ENCODE measurements at places on chromosomes 6 and 20.

GRCh38 chr6:27332692-27333641 is 20.9 kb upstream of the POM121L2 start:
- DNase-seq: no peak

GRCh38 chr6:140782941-140783340 is 1349.8 kb upstream of the GJE1 start:
- DNase-seq: no peak

GRCh38 chr20:43960231-43960630 is 45.6 kb downstream of the TOX2 start:
- DNase-seq: no peak

- no peak for DNase-seq
These were observed 39.4 kb downstream of the TOX2 start for GRCh38 chr20:43953919-43954592.

DNA sequence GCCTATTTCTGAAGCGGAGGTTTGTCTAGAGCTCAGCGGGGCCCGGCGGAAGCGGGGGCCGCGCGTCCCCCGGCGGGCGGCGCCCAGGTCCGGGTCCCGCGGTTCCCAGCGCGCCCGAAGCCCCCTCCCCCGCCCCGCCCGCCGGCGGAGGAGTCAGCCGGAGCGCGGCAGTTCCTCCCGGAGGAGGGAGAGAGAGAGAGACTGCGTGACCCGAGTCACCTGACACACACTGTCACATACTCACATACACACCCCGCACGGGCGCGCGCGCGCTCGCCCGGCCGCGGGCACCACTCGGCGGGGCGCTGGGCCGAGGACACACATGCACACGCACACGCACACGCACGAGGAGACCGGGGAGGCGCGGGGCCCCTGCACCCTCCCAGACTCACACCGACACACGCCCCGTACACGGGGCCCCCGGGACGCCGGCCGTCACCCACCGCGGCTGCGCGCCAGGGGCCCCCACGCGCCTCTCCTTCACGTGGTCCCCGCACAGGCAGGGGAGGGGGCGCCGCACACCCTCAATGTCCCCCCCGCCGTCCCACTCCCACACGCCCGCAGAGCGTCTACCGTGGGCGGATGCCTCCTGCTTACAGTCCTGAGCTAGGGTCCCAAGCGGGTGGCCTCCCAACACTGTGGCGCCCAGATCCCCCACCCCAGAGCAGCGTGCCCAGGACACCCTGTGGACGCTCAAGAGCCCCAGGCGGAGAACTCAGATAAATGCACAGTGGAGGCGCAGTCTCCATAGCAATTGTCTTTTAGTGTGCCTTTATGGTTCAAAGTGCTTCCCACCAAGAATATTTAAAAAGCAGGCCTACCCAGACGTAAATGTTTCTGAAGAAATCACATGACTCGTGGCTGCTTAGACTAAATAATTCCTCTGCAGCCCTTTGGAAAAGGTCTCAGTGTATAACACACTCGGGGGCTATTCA is at the start of gene RRAGD:
Gene RRAGD (minus strand): TSS at position 203 of the 935 bp plus-strand sequence. CDS start 280 bp downstream, outside the sequence.
- peak; percentile 63 for DNase-seq

GRCh38 chr6:167394339-167394738 is 69.5 kb downstream of the TTLL2 start:
- DNase-seq: no peak

DNA sequence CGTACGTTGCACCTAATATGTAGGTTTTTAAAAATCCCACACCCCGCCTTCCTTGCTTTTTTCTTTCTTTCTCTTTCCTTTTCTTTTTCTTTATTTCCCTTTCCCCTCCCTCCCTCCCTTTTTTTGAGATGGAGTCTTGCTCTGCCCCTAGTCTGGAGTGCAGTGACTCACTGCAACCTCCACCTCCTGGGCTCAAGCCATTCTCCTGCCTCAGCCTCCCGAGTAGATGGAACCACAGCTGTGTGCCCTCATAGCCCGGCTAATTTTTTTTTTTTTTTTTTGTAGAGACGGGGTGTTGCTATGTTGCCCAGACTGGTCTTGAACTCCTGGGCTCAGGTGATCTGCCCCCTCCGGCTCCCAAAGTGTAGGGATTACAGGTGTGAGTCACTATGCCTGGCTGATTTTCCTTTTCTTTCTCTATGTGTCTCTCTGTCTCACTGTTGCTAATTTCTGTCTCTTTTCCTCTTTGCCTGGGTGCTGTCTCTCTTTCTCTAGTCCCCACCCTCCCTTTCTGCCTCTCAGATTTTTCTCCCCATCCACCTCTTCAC is 61.2 kb downstream of the SRC start:
- DNase-seq: no peak

DNA sequence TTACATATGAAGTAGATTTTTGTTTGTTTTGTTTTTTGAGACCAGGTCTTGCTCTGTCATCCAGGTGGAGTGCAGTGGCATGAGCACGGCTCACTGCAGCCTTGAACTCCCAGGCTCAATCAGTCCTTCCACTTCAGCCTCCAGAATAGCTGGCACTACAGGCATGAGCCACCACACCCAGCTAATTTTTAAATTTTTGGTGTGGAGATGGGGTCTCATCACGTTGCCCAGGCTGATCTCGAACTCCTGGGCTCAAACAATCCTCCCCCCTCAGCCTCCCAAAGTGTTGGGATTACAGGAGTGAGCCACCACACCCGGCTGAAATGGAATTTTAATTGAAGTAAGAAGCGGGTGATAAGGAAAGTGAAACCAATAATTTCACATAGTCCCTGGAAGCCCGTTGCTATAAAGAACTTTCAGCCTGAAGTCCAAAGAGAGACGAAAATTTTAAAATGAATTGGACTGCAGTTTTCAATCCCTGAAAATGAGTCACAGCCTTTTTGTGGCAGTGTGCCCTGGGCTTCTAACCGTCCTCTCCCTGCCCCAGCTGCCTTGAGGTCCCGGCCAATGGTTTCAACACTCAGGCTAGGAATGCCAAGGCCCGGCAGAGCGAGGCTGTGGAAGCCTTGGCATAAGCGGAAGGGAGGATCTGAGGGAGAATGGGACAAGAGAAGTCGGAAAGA is 757 bp downstream of the RAET1E start:
- no peak for DNase-seq

- no peak for DNase-seq
These were observed 24.6 kb downstream of the DSTN start for GRCh38 chr20:17594443-17594842.

- DNase-seq: no peak
These were observed 43.4 kb upstream of the LRRC1 start for GRCh38 chr6:53751417-53751816.

- DNase-seq: no peak
These were observed 36.6 kb upstream of the LTV1 start for GRCh38 chr6:143806282-143807102.

GRCh38 chr6:158536891-158537798 is 22.7 kb upstream of the TMEM181 start:
- no peak for DNase-seq

GRCh38 chr6:14146506-14147096 is 29.0 kb downstream of the CD83 start:
- DNase-seq: no peak

- DNase-seq: no peak
These were observed 3.9 kb upstream of the KIAA0408 start for GRCh38 chr6:127463056-127463455.

DNA sequence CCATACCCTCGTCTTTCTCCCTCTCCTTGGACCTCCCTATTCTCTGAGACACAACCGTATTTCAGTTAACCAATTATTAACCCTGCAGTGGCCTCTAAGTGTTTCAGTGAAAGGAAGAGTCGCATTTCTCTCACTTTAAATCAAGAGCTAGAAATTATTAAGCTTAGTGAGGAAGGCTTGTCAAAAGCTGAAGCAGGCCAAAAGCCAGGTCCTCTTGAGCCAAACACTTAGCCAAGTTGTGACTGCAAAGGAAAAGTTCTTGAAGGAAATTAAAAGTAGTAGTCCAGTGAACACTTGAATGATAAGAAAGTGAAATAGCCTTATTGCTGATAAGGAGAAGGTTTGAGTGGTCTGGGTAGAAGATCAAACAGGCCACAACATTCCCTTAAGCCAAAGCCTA is 58.3 kb downstream of the SNX9 start:
- no peak for DNase-seq

DNA sequence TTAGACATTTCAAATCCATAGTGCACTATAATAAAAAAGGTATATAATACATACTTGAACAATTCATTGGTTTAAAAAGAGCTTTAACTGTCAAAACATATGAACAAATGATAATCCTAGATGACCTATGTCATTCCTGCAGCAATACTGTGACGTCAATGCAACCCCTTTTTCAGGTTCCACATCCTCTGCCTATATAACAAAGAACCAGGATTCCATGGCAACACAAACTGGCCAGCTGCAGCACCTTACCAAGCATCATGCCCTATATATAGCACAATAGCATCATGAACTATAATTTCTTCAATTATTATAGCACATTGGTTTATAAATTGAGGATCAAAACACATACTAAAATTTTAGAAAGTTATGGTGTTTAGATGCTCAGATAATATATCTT is 578 bp upstream of the PTCHD4 start:
- no peak for DNase-seq

GRCh38 chr6:42051268-42051653 is 937 bp downstream of the TAF8 start:
- no peak for DNase-seq

GRCh38 chr6:44504301-44504791 is 116.8 kb downstream of the CDC5L start:
- DNase-seq: peak; percentile 67

DNA sequence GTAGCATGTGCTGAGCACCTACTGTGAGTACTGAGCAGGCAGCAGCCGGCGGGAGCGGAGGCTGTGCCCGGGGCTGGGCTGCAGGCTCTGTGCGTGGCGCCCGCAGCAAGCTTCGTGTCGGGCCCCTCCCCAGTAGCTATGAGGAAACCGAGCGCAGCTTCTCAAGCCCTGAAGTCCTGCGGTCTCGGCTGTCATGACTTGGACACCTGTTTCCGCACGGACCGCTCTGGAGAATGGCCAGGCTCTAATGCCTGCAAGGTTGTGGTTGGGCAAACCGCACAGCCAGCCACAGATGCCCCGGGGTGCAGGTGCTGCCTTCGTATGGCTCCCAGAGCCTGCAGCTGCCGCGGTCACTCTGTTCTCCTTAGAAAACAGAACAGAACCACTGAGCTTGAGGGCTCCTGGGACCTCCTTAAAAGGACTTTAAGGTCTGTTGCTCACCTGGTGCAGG is 33.7 kb downstream of the PYGB start:
- no peak for DNase-seq

GRCh38 chr20:41352666-41353065 is 12.0 kb downstream of the LPIN3 start:
- no peak for DNase-seq

GRCh38 chr6:106112433-106112832 is 26.3 kb downstream of the PRDM1 start:
- no peak for DNase-seq

GRCh38 chr20:40848526-40848925 is 159.5 kb upstream of the MAFB start:
- DNase-seq: peak; percentile 43

DNA sequence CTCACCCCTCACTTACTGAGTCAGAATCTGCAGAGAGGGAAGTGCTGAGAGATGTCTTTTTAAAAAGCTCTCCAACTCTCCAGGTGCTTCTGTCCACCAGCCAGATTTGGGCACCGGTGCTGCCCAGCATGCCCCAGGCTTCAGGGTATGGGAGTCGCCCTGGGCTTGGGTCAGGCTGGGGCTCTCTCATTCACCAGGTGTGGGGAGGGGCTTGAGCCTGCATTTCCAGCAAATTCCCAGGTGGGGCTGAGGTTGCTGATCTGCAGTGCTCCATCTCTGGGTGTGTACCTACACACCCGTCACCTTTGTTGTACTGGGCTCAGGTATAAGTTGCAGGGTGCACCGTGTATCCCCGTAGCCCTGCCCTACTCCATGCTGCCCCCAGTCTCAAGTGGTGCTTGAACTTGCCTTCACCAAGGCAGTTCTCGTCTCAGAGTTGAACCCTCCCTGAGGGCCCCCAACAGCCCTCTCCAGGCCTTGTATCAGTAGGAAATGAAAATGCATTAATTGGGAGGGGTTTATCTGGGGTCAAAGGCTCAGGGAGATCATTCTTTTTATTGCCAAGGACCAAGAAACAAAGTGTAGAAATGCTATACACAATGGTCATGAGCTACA is 23.5 kb downstream of the PPP1R3G start:
- no peak for DNase-seq

DNA sequence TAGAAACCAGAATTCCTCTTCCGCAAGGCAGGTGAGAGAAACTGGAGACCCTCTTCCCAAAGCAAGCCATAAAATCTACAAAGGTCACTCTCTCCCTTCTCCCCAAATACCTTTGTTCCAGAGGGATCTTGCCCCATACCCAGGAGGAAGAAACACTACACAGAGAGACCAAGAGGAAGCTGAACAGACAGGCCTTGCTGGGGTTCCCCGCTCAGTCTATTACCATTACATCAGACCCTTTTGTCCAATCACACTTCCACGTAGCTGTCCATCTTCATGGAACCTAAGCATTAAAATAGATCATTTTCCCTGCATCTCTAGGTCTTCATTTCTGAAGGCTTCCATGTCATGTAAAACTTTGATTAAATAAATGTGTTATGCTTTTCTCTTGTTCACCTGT is 32.1 kb downstream of the METTL24 start:
- no peak for DNase-seq

DNA sequence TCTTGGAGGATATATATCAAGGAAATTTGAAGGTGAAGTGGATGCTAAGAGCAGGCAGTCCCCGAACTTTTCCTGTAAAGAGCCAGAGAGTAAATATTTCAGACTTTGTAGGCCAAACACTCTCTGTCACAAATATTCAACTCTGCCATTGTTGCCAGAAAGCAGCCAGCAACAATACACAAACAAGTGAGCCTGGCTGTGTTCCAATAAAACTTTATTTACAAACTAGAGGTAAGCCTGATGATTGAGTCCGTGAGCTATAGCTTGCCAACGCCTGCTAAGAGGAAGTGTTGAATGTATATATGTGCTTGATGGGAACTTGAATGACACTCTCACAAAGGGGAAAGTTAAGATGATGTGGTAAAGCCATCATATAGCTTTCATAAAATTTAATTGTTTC is 166.0 kb upstream of the PLN start:
- no peak for DNase-seq

DNA sequence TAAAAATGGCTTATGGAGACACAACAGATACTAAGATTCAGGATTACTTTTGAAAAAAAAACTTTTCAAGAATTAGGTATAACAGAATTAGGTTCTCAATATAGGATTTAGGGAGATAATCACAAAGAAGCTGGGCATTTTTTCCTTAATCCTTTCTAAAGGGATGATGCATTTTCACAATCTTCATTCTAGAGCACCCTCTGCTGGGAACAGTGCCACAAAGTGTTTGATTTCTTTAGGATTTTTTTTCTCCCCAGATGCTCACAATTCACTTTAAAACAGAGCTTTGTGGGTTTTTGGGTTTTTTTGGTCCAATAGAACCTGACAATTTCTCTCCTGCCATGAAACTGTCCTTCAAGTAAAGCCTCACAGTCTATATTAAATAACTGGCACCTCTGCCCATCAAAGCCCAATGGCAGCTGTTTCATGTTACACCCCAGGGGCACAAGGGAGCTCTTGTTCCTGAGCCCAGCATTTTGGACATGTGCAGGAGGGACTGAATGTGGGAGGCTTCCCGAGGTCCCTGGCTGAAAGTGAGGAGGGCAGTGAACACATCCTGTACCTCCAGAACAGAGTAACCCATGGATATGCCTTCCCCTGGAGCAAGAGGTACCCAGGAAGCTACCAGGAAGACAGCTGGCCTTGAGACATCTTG is 39.7 kb downstream of the PREP start:
- DNase-seq: peak; percentile 4

- no peak for DNase-seq
These were observed 95.2 kb downstream of the KIF13A start for GRCh38 chr6:17892097-17892686.

Measured in renal cortex interstitium (tissue), 15 donors.